ENCODE measurements at places on chromosomes 2 and 18.

GRCh38 chr18:41326311-41326710 is 628.7 kb upstream of the PIK3C3 start:
- no peak for DNase-seq

- DNase-seq: no peak
These were observed 10.8 kb downstream of the RFX8 start for GRCh38 chr2:101463911-101464641.

GRCh38 chr2:46122318-46122976 is 174.8 kb upstream of the EPAS1 start:
- DNase-seq: no peak

- no peak for DNase-seq
These were observed 54.0 kb upstream of the CWC22 start for GRCh38 chr2:180061085-180061484.
